ENCODE measurements at places on chromosomes 7 and 10.

DNA sequence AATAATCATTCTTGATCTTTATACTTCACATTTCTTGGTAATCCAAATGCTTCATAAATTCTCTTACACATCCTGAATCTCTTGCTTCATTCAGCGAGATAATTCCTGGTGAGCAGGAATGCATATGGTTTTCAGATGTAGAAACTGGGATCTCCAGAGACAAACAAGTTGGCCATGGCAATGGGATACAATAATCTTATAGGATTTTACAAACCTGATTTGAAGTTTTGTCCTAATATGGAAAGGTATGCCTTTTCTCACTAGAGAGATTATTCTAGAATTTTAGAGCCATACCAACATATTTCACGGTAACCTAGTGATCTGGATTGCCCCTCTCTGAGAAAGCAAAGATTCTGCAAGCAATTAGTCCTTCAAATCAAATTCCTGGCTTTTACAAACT lies 13.1 kb upstream of the TRDMT1 start:
- no peak for DNase-seq

DNA sequence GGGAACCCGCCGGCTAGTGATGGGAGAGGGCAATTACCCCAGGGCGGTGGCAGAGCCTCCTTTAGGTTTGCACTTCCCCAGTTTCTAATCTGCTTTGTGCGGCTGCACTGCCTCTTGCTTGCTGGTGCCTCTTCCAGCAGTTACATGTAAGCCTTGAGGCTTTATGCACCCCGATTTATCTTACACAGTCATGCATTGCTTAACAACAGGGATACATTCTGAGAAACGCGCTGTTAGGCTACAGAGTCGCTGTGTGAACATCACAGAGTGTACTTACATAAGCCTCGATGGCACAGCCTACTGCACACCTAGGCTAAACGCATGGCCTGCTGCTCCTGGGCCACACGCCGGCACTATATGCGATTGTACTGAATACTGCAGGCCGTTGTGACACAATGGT lies 155.6 kb upstream of the MKI67 start:
- no peak for DNase-seq

GRCh38 chr10:44742248-44742647 lies 168.9 kb upstream of the TMEM72 start:
- DNase-seq: no peak

GRCh38 chr7:85068799-85069198 lies 118.1 kb downstream of the SEMA3D start:
- no peak for DNase-seq

- DNase-seq: no peak
Measured at GRCh38 chr10:123097039-123097438, 38.7 kb upstream of the HMX3 start.
